ENCODE measurements at places on chromosomes 16 and 17.

DNA sequence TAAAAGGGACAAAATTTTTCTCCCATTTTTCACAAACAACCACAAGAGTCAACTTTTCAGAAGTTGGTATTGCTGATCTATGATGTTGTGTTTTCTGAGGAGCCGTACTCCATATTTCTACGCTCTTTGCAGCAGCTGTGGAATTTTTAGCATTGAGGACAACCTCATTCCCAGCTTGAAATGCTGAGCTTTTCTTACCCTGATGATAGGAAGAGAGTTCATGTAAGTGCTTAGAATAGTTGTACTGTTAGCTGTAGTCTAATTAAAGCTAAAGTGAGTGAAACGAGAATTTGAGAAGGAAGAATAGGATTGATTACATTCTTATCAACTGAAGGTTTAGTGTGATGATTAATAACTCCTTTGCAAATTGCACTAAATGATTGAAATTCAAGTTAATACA is 72.3 kb downstream of the NF1 start:
- no peak for DNase-seq

DNA sequence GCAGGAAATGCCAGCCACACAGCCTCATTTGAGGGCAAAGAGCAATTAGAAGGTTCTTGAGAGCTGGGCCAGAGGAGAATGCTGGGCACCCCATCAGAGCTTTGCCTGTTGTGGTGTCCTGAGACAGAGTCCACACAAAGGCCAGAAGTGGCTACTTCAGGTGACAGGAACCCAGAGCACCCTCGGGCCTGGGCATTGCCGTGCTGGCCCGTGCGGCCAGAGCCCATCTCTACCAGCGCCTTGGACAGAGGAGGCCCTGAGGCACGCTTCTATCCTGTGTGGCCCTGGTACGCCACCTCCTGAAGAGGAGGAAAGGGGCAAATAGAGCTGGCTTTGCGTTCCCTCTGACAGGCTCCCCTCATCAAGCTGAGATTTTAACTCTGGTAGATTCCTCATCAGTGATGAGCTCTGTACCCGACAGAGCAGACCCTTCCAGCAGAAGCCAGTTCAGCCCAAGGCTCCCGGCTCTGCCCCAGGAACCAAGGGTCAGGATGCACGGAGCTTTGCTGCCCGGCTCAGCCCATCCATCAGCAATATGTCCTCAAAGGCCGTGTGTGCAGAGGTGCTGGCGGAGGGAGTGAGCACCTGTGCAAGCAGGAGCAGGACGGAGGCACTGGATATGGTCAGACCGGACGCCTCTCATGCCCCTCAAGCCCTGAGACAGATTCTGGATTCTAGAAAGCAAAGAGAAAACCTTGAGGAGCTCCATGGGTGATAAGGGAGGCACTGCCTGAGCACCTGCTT is 3.4 kb upstream of the RASD1 start:
- no peak for DNase-seq

- no peak for DNase-seq
These were observed 40.4 kb downstream of the CDK5R1 start for GRCh38 chr17:32527146-32527545.

GRCh38 chr17:73305845-73306836 is 5.7 kb downstream of the CDC42EP4 start:
- DNase-seq: no peak

DNA sequence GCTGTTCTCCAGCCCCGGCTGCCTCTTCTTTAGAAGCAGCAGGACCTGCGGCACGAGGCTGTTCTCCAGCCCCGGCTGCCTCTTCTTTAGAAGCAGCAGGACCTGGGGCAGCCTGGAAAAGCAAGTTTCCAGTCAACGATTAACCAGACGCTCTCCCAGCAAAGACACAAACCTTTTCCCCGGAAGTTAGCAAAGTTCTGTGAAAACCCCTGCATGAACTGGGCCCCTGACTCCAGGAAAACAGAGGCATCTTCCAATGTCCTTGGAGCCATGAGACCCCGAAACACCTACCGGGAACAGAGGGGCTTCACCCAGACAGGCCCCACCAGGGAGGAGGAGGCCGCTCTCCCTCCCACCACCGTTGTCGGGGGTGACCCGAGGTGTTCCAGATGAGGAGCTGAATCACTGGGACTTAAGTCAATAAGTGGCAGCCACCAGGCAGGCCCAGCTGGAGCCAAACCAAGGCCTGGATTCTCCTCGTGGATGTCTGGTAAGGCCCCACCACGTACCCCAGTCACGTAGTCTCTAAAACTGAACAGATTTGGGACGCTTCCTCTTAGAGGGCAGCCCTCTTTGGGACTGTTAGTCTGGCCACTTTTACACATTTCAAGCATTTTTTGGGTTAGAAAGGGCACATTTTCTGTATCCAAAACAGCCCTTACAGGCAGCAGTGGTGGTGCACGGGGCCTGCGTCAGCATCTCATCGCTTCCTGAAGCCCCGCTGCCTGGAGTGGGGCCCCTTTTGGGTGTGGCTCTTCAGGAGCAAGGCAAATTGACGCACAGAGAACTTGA is at the start of gene RPH3AL:
RPH3AL (minus strand) TSS at position 387 of the 792 bp plus-strand sequence. CDS start 25,264 bp downstream, outside the sequence.
- DNase-seq: no peak

DNA sequence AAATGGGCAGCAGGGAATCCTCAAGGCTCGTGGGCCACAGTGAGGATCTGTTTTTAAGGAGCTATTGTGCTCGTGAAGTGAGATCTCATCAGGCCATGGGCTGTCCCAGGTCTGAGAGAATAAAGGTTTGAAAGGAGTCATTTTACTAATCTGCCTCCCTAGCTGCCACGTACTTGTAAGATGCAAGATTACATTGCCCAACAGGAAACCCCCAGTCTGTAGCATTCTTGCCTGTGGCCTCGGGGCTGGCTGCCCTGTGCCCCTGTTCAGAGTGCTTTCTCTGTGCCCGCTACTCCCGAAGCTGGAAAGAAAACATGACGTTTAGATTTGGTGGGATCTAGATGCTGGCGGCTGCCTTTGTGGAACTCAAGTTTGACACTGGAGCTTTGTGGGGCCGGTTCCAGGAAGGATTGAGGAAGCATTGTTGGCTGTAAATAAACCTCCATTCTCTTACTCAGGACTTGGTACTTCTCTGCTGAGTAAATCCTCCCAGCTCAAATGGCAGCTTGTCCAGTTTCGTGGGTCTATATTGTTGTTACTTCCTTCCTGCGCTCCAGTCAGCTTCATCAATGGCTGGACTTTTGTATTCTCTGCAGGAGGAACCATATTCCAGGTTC is 21.2 kb downstream of the SAP30BP start:
- DNase-seq: no peak

DNA sequence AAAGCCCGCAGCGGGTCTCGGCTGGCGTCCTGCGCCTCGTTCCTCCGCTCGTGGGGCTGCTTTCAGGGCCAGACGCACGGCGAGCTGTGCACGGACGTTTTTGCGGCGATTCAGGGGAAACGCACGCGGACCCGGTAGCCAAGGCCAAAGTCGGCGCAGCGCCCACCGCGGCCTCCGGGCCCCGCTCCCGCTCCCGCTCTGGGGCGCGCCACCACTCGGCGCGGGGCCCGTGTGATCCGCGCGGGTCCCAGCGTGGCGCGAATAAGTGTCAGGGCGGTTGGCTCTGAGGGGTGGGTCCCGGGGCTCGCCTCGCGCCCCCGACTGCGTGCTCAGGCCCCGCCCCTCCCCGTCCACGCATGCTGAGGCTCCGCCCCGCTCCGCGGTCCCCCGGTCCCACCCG is 694 bp upstream of the TBCD start:
- no peak for DNase-seq

DNA sequence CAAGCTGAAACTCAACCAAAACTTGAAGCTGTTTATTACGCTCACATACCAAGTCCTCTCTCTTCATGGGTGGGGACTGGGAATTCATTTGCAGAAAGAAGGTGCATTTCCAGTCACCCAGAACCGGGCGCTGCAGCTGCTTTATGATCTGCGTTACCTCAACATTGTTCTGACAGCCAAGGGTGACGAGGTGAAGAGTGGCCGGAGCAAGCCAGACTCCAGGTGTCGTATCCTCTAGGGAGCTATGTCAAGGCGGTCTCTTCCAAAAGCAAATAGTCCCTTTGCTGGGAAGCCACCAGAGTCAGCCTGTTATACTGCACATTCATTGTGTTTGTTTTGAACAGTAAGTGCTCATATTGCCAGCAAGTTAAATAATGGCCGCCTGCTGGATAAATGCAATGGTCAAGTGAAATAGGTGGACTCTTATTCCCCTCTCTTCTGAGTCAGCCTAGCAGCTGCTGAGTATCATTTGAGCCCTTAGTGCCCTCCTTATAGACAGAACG is 12.7 kb downstream of the COG1 start:
- no peak for DNase-seq

- no peak for DNase-seq
These were observed 146.1 kb downstream of the SDK2 start for GRCh38 chr17:73498176-73498575.

GRCh38 chr17:28487881-28488532 is 14.6 kb downstream of the SLC13A2 start:
- DNase-seq: no peak

DNA sequence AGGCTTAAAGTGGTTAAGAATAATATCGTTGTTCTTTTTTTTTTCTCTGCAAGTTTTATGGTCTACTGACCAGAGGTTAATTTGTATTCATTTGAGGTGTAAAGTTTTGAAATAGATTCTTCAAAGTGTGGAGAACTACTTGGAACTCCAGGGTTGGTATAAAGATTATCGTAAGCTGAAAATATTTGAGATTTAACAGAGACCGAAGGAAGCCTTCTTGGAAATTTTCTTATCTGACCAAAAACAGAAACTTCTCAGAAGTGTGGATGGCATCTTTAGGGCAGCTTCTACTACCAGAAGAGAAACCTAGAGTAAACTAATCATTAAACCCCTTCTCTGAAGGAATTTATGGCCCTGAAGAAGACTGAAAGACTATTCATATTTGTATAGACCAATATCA is 206.8 kb upstream of the MON1B start:
- DNase-seq: no peak

DNA sequence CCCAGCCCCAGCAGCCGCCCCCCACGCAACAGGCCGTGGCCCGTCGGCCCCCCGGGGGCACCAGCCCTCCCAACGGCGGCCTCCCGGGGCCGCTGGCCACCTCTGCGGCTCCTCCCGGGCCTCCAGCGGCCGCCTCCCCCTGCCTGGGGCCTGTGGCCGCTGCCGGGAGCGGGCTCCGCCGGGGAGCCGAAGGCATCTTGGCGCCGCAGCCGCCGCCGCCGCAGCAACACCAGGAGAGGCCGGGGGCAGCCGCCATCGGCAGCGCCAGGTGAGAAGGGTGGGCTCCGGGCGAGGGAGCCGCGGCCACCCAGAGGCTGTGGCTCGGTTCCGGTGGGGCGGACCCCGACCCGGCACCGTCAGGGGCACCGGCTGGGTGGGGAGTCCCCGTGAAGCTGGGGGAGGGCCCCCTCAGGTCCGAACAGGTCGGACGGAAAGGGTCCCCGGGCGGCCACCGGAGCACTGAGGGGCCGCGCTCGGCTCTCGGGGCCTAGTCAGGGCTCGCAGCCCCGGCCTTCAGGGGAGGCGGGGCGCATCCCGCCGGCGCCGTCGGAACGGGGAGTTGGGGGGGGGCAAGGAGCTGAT is 583 bp downstream of the ATXN2L start:
- DNase-seq: peak; percentile 22

DNA sequence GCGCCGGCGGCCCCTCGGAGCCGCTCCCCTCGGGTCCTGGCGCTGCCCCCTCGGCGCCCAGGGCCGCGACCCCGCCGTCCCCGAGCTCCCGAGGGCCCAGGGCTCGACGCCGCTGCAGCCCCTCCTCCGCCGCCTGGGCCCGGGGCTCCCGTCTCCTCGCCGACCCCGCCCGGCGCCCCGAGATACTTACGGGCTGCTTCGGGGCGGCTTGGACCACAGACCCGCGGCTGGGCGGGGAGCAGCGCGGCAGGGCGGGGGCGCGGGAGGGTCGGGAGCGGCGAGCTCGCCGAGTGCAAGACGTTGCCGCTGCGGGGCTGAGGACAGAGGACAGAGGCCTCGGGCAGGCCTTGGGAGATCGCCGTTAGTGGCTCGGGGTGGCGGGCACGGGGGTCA is 290 bp downstream of the TOB1 start:
- DNase-seq: no peak

GRCh38 chr17:869567-870525 is 87.7 kb downstream of the MRM3 start:
- no peak for DNase-seq

- DNase-seq: no peak
These were observed 107.9 kb downstream of the SMG6 start for GRCh38 chr17:2195729-2196128.

DNA sequence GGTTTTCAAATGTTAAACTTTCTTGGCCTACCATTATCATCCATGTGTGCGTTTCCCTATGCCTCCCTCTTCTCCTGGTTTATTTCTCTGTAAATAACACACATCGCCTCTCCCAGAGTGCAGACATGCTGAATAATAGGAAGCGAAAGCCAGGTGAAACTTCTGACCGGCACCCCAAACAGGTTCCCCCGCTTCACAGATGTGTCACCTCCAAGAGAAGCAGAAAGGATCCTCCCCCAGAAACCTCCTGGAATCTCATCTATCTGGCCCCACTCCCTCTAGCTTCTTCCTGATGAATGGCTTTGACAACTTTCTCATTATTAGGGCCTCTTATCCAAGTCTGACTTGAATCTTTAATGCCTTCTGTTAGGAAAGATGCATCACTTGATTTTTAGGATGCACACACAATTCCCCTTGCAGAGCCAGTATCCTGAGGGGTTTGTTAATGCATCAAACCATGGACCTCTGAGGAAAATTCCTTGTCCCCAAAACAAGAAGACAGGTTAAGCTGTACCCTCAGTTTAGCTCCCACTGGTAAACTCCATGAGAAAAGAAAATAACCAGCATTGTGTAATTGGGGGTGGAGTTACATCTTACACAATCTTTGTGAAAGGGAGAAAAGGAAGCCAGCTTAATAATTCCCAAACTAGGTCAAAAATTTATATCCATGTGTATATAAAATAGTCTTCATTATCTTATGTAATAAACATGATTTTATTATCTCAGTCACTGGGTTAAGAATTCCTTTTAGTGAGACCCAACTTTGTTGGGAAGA is 20.1 kb upstream of the HYDIN start:
- DNase-seq: no peak

GRCh38 chr17:65893692-65894279 is 298.1 kb downstream of the CEP112 start:
- DNase-seq: no peak

- no peak for DNase-seq
These were observed 172.7 kb upstream of the CCL2 start for GRCh38 chr17:34082404-34082803.

All from neural crest cell (in vitro differentiated cells).